Colonic mucosa (tissue), 4 donors: ENCODE measurements at places on chromosomes 3 and 15. TPM values are rescaled to one million over a fixed set of nuclear protein-coding genes. Genes with fewer than 3 reads are reported as not detected.

GRCh38 chr3:195208631-195209030 lies 62.3 kb downstream of the XXYLT1 start:
- H3K4me1 ChIP-seq = no peaks in the 10 kb centered on the region
- H3K27ac ChIP-seq = peak overlapping the region; percentile 61
- no peaks in the 10 kb centered on the region for H3K36me3 ChIP-seq
- H3K4me3 ChIP-seq = no peak overlapping the region

DNA sequence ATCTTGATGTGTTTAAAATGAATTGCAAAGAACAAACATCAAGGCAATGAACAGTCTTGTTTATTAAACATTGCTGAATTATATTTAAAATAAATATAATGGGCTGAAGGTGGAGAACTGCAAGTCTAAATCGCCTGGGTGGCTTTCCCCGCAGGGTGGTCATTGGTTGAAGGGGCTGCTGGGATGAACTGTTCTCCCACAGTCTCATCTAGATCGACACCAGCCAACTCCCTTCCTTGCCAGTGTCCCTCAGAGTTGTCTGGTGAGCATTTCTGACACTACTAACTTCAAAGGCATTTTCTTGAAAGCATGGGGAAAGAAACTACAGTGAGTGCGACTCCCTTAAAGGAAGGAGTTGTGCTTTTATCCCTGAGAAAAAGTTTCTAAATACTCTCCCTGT lies 196.5 kb upstream of the LRTM1 start:
- DNase-seq = no peak
- no peaks in the 10 kb centered on the region for H3K4me1 ChIP-seq
- H3K36me3 ChIP-seq = no peaks in the 10 kb centered on the region
- no peak overlapping the region for H3K4me3 ChIP-seq

DNA sequence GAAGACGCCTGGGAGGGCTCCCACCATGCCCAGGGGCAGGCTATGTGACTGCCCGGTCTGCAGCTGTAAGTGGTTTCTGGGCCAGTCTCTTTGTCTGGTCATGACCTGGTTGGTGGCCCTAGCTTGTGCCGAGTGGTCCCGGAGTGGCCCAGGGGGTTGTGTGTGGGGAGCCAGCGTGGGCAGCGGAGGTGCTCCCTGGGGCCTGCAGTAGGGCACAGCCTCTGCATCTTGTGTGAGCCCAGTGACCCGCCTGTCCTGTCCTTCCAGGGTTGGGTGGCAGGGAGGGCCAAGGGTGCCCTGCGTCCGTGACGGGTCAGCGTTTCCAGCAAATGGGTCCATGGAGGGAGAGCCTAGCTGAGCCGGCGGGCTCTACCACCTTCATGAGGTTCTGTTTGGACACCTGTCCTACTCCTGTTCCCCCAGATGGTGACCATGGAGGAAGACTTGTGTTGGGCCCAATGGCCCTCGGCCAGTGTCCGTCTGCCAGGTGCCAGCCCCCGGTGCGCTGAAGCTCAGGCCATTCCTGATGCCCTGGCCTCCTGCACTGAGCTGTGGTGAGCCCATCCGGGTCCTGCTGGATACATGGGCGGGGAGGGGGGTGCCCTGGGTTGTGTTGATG lies 215.4 kb downstream of the SNRPN start:
- DNase-seq = no peak
- H3K27me3 ChIP-seq = no peaks in the 10 kb centered on the region
- H3K36me3 ChIP-seq = no peaks in the 10 kb centered on the region
- no peaks in the 10 kb centered on the region for H3K4me1 ChIP-seq

The CEP152 gene
- 11.8 TPM for total RNA-seq

GRCh38 chr15:67201136-67201535 lies 53.3 kb downstream of the AAGAB start:
- H3K27me3 ChIP-seq = no peaks in the 10 kb centered on the region
- H3K4me3 ChIP-seq = no peak overlapping the region
- H3K36me3 ChIP-seq = no peaks in the 10 kb centered on the region

GRCh38 chr15:79863886-79864285 lies 32.9 kb downstream of the MTHFS start:
- no peak overlapping the region for H3K27ac ChIP-seq
- H3K36me3 ChIP-seq = no peaks in the 10 kb centered on the region
- H3K4me1 ChIP-seq = no peaks in the 10 kb centered on the region
- no peaks in the 10 kb centered on the region for H3K27me3 ChIP-seq
- no peak for DNase-seq

The WDR93 gene
- total RNA-seq = 0.13 TPM

DNA sequence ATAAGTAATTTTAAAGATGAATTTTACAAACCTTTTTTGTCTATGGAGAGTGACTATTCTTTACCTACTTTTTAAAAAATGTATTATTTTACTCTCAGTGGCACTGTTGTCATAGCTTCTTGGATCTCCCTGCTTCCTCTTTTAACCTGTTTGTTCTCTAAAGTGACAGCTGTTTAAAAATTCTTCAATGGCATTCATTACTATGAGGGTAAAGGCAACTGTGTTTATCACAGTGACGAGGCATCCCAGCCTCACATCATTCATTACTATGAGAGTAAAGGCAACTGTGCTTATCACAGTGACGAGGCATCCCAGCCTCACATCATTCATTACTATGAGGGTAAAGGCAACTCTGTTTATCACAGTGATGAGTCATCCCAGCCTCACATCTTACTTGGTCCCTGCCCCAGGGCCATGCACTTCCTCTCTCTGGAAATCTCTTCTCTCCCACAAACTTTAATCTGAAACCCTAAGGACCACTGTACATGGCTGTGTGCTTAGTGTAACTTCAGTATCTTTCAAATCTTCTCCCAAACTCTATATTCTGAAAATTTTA lies 101.7 kb upstream of the ZNF717 start:
- H3K4me3 ChIP-seq = no peak overlapping the region
- no peak overlapping the region for H3K27ac ChIP-seq
- no peak for DNase-seq
- no peaks in the 10 kb centered on the region for H3K36me3 ChIP-seq
- no peaks in the 10 kb centered on the region for H3K4me1 ChIP-seq

- H3K27me3 ChIP-seq = no peaks in the 10 kb centered on the region
- H3K36me3 ChIP-seq = no peaks in the 10 kb centered on the region
- no peak for DNase-seq
- no peaks in the 10 kb centered on the region for H3K4me1 ChIP-seq
- H3K4me3 ChIP-seq = no peak overlapping the region
These were observed 87.3 kb upstream of the OXTR start for GRCh38 chr3:8856721-8857120.
